ENCODE measurements at places on chromosomes 3 and 15.

- no peak for DNase-seq
Observed at GRCh38 chr15:100924436-100924835, 5.3 kb downstream of the LRRK1 start.

GRCh38 chr3:17023006-17023664, 138.4 kb downstream of the PLCL2 start:
- DNase-seq: peak; percentile 24

DNA sequence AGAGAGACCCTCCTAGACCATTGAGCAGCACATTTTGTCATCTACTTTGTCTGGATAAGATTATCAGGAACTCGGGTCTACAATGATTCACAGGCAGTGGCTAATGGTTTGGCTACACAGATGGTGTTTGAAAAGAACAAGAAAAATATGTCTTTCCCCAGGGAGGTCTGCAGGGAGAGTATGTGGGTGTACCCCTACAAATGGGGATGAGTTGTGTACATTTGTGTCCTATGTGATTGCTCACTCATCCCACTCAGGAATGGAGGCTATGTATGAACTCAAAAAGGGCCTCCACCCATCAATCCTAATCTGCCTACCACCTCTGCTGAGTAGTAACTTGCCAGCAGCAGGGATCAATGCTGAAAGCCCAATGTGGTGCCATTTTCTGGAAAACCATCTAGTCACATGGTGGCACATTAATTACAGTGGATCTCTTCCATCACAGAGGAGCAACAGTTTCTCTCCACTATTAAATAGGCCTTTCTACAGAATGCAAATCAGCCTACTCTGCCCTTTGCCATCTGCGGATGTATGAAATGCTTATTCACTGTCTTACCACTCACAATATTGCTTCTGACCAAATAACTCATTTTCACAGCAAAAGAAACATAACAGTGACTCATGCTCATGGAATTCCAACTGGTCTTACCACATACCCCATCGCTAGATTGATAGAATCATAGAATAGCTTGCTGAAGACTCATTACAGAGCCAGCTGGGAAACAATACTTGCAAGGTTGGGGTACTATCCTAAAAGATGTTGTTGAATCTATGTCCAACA, 48.3 kb upstream of the TRIM42 start:
- DNase-seq: no peak

- no peak for DNase-seq
Observed at GRCh38 chr3:138465925-138466324, 31.5 kb downstream of the ESYT3 start.

DNA sequence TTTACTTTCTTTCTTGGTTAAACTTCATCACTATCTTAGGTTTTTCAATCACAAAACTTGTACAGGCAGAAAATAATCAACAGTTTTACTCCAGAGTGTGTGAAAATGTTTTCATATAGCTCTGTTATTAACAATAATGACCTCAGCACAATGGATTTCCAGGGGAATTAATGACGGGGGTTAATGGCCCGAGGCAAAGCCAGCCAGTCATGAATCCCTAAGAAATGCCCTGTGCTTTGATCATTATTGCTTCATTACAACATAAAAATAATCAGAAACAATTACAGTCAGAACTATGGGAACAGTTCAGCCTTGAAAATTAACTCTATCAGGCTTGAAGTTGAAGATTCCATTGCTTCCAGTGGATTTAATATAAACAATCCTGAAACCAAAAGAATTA, 875.4 kb downstream of the ROBO2 start:
- DNase-seq: no peak

- no peak for DNase-seq
Observed at GRCh38 chr15:63794271-63794670, 39.5 kb downstream of the HERC1 start.

- DNase-seq: no peak
Observed at GRCh38 chr3:908839-909238, 184.0 kb upstream of the CNTN6 start.

- no peak for DNase-seq
Observed at GRCh38 chr15:62298811-62299210, 133.7 kb upstream of the C2CD4B start.

DNA sequence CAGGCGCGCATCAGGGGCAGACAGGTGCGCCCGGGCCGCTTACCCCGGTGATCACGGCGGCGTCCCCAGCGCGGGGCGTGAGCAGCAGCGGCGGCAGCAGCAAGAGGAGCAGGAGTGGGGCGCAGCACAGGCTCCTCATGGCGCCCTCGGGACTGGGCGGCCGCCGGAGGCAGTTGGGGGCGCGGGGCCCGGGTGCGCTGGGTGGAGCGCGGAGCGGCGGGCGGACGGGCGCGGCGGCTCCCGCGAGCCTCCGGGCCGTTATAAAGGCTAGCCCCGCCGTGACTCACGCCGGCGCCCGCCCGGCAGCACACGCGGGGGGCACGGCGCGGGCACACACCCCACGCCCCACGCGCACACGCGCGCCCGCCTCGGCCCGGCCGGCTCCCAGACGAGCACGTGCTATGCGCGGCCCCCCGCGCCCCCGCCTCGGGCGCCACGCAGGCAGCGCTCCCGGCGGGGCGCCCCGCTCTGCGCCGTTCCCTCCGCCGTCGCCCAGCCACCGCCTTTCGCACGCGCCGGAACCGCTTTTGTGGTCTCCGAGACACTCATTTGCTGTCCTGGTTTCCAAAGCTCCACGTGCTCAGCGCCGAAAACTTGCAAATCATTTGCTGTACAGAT, at the start of gene PROK2:
Gene PROK2 (minus strand): TSS at position 235 of the 618 bp plus-strand sequence. CDS start 96 bp downstream, at position 139.
- DNase-seq: peak; percentile 23

DNA sequence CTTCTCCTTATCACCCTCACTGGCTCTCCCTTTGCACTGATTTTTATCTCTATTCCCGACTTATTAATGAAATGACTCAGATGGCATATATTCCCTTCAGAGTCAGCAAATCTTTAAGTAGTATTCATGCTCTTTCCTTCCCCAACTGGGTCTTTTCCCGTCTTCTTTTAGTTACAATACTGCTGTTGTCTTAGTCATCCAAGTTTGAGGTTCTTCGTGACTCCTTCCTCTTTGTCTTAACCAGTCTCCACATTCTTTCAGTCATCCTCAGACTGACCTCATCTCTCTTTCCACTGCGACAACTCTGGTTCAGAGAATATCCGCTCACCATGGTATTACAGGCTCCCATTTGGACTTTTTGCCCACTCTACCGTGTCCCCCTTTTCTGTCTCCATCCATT, 12.4 kb downstream of the WDR5B start:
- DNase-seq: no peak

DNA sequence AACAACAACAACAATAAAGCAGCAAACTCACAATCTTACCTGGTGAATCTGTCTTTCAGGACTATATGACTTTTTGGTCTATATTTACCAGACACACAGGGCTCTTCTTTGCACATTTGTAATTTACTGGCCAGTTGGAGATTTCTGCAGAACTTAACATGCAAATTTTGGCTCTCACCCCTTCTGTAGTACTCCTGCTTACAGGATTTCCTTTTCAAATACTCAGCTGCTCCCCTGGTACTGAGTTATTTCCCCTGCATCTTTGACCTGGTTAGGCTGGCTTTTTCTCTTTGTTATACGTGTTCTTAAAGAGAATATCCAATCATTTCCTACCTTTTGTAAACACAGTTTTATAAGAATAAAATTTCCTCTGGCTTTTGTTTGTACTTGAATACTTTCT, 228.0 kb downstream of the MBNL1 start:
- no peak for DNase-seq

GRCh38 chr15:98547741-98548138, 100.6 kb upstream of the IGF1R start:
- DNase-seq: no peak

- no peak for DNase-seq
Observed at GRCh38 chr15:77538027-77538451, 94.7 kb downstream of the LINGO1 start.

DNA sequence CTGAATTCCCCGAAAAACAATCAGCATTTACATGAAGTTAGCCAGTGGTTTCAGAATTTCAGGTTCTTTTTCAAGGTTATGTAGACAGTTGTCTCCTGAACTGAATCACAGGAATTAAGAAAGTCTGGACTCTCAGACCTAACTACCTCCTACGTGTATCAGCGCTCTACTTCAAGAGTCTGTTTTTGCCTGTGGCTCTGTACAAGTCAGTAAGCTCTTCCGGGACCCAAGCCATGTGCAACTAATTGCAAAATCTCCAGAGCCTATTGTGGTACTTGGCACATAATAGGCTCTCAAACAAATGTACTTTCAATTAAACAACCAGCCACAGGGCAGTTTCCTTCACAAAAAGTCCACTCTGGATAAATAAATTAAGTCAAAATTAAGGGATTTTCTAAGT, 414.2 kb downstream of the PDCD6IP start:
- no peak for DNase-seq

DNA sequence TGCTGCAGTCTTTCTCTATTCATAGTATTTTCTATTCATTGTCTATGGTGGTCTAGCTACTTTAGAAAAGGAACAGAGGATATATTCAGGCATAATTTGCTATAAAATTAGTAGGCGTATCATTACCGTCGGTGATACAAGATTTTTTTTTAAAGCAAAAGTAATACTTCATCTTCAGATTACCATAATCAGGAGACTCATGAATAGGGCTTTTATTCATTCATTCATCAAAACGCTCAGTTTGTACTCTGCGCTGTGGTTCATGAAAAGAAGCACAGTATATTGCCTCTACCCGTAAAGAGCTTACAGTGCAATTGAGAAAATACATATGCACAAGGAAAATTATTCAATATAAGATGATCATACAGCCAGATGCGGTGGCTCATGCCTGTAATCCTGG, 136.7 kb upstream of the CHRM5 start:
- DNase-seq: no peak

DNA sequence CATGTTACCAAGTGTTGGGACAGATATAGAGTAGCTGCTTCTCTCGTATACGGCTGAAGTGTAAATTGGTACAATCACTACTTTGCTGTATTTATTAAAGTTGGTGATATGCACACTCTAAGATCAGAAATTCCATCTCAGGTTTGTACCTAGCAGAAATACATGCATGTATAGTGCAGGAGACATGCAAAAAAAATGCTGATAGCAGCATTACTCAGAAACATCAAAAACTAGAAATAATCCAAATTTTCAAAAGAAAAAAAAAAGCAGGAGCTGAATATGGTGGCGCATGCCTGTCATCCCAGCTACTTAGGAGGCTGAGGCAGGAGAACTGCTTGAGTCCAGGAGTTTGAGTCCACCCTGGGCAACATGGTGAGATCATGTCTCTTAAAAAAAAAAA, 31.3 kb upstream of the BCL2A1 start:
- no peak for DNase-seq

- DNase-seq: no peak
Observed at GRCh38 chr3:43728947-43729346, 38.2 kb downstream of the ABHD5 start.

DNA sequence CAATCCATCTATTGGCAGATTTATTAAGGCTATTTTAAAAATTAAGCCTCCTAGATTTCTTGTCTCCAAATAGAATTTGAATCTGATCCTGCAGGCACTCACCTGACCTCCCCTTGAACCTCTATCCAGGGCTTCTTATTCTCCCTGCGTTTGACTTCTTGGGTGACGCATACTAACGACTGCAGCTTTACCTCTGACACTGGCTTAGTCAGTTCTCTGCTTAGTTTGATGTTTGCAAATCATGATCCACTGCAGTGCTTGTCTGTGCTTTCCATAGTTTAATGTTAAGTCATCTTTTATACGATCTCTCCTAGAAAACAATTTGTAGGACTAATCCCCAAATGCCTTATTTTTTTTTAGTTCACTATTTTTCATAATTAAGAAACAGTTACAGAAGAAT, 233.1 kb downstream of the ROBO1 start:
- no peak for DNase-seq

DNA sequence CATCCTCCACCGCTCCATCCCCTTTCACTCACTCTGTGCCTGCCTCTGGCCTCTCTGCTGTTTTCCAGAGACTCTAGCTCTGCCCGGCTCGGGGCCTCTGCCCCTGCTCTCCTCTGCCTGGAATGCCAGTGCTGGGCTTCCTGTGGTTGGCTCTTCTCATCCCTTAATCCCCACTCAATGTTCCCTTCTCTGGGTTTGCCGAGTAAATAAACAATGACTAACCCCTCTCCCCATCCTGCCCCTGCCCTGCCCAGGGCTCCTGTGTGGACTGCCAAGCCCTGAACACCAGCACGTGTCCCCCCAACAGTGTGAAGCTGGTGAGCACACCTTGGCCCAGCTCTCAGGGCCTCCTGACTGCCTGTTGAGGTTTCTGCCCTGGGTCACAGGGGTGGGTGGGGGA, 12.2 kb downstream of the STAB1 start:
- no peak for DNase-seq

- no peak for DNase-seq
Observed at GRCh38 chr3:13512451-13512850, 32.3 kb downstream of the HDAC11 start.

GRCh38 chr3:114453361-114453780, 159.5 kb downstream of the TIGIT start:
- DNase-seq: no peak

- DNase-seq: no peak
Observed at GRCh38 chr3:190180268-190180667, 59.6 kb upstream of the P3H2 start.

DNA sequence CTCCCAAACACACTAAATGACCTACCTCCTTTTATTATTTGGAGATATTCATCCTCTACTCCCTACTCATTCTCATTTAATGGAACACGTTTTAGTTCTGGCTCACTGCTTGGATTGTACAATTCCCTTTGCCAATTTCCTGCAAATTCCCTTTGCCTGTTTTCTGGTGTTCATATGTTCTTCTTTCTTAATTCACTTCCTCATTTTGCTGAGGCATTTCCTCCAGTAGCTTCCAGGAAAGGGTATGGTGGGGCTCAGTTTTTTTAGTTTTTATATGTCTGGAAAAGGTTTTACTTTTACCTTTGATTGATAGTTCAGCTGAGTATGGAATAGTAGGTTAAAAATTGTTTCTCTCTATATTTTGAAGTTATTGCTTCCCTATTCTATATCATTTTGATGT, 143.6 kb upstream of the GOLIM4 start:
- DNase-seq: no peak

- DNase-seq: no peak
Observed at GRCh38 chr3:21528291-21528995, 222.6 kb downstream of the ZNF385D start.

GRCh38 chr3:157868946-157869345, 237.3 kb downstream of the SHOX2 start:
- no peak for DNase-seq

- no peak for DNase-seq
Observed at GRCh38 chr3:26350853-26351252, 271.7 kb upstream of the LRRC3B start.
